ENCODE measurements at places on chromosomes 16 and 17. TPM values are rescaled to one million over a fixed set of nuclear protein-coding genes. Genes with fewer than 3 reads are reported as not detected.

Gene SPNS3
- total RNA-seq: not detected

DNA sequence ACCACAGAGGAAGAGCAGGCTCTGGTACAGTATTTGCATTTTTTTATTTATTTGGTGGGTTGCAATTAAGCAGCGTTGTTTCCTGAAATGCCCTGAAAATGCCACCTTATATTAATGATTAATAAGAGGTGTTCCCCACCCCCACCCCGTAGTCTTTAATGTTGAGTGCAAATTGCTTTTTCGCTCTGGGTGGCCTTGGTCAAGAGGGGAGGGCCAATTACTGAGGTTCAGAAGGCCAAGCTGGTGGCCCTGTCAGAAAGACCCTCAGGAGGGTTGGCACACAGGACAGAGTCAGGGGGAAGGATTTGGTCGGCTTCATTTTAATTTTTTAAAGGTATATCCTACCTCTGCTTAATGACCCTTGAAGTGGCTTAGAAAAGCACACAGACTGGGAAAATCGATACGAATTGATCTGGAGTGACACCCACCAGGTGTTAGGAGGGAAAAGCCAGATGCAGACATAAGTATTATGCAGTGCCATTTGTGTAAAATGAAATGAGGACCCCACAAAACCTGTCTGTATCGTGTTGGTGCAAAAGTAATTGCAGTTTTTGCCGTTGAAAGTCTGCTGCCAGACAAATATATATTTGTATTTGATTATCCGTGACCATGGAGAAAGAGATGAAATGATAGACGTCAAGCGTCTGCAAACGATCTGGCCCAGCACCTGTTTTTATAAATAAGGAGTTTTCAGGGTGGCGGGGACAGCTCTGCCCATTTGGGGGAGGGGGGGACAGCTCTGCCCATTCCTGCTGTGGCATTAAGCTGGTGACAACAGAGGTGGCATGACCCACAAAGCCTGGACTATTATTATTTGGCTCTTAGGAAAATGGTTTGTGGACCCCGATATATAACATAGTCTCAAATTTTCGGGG, 143.8 kb upstream of the PLCG2 start:
- H3K4me3 ChIP-seq: peak overlapping the region; percentile 57
- H3K27me3 ChIP-seq: no peaks in the 10 kb centered on the region
- no peak overlapping the region for H3K27ac ChIP-seq
- peaks cover 28% of the 10 kb centered on the region for H3K4me1 ChIP-seq
- no peak for DNase-seq

Gene CMTM2
- not detected for total RNA-seq

DNA sequence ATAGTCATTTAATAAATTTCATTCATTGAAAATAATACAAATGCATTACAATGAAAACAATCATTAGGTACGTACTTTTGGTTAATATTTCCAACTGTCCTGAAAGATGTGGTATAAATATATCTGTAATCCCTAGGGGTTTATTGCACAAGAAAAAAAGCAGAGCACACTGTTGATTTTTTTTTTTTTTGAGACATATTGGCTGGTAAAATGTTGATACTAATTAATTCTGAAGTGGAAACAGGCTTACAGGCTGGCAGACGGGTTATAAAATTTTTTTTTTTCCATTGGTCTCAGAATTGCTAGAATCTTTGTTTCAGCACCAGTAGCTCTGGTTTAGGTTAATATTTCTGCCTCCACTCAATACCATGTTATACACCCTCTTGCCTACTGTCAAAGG, 193.6 kb downstream of the MAP2K6 start:
- no peaks in the 10 kb centered on the region for H3K4me1 ChIP-seq
- H3K4me3 ChIP-seq: no peak overlapping the region

Gene WSCD1
- 6.3 TPM for total RNA-seq

DNA sequence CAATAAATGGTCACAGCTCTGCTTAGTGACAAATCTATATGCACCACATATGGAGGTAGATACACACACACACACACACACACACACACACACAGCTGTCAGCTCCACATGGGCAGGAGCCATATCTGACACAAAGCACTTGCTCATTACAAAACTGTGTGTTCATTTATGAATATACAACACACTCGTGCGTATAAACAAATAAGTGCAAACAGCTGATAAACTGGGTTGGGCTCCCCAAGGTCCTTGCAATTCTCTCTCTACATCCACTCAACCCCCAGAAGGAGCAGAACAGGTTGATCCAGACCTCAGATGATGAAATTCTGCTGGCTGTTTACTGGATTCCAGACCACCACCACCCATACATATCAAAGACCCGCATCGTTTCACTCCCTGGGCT, 140.7 kb downstream of the XYLT1 start:
- H3K36me3 ChIP-seq: no peaks in the 10 kb centered on the region
- no peak overlapping the region for H3K27ac ChIP-seq
- H3K4me3 ChIP-seq: no peak overlapping the region
- no peaks in the 10 kb centered on the region for H3K4me1 ChIP-seq

Gene CA10
- total RNA-seq: 0.22 TPM

Gene IRX3
- total RNA-seq: 15.6 TPM

- H3K4me3 ChIP-seq: no peak overlapping the region
- no peaks in the 10 kb centered on the region for H3K4me1 ChIP-seq
- H3K27me3 ChIP-seq: no peaks in the 10 kb centered on the region
- no peaks in the 10 kb centered on the region for H3K36me3 ChIP-seq
Measured at GRCh38 chr17:83069931-83070742, 9.3 kb upstream of the METRNL start.
